ENCODE measurements at places on chromosomes 11 and 22.

DNA sequence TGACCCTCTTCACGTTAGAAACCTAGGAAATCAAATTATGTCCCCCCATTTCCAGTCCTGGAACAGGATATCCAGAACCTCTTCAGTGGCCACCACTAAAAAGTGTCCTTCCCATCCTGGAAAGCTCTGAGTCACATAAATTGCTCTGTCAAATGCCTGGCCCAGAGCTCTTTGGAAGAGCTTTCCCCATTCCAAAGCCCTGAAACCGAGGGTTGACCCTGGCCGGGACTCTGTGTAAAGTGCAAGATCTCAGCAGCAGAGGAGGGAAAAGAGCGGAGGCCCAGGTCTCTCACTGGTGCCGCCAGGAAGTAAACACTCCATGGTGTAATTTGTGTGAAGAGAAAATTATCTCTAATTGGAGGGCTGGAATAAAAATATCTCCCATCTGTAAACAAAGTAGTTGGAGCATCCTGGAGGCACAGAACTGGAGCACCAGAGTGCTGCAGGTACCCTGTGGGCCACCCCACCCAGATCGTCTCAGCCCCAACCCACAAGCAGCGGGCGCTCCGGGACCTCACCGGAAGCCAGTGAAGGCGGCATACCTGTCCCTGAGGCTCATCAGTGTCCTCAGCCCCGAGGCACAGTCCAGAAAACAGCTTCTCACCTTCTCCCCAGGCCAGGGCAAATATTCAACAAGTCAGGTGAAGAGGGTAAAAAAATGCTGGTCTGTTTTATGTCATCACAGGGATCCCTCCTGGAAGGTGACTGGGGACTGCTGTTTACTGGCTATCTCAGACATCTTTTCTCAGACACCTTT is 4.7 kb upstream of the JAM3 start:
- no peak for DNase-seq

GRCh38 chr11:128709402-128709801 is 15.5 kb downstream of the FLI1 start:
- DNase-seq, result no peak

DNA sequence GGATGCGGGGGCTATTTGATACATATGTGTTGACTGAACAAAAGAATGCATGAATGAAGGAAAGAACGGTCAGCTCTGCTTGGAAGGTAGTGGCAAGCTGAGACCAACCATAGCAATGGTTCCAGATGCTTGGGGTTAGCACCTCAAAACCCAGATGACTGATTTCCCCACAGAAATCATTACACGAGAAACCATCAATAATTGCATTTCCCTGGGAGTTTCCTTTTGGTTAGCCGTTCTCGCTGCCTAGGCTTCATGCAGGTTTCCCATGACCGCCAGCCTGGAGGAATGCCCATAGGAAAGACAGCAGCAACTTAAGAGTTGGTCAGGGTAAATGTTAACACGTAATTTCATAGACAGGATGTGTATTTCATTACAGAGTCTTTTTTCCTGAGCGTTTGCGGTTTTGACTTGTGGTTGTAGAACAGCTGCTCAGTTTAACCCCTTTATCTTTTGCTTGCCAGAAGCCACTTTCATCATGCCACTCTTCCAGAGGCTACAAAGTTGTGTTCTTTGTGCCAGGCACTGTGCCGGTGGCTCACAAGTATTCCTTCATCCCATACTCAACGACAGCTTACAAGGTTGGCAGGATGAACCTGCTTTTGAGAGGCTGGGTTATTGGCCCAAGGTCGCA is 2.8 kb downstream of the IL17RA start:
- no peak for DNase-seq

GRCh38 chr11:102047305-102047924 is at the start of gene CFAP300:
CFAP300 (plus strand) TSS chr11:102047437; CDS start chr11:102047471, 34 bp downstream.
- peak; percentile 59 for DNase-seq

DNA sequence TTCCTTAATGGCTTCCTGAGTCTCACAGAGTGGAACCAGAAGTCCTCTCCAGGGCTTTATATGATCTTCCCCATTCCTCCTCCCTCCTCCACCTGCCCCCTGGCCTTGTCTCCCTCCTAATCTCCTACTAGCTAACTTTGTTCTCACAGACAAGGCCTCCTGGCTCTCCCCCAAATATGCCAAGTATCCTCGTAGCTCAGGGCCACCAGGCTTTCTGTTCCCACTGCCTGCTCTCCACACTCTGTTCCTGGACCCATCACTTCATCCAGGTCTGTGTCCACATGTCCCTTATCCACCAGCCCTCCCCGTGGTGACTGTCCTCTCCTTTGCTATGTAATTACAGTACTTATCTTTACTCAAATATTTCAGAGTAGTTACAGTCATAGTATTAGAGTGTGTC is 23.2 kb upstream of the LMO1 start:
- DNase-seq, result no peak

DNA sequence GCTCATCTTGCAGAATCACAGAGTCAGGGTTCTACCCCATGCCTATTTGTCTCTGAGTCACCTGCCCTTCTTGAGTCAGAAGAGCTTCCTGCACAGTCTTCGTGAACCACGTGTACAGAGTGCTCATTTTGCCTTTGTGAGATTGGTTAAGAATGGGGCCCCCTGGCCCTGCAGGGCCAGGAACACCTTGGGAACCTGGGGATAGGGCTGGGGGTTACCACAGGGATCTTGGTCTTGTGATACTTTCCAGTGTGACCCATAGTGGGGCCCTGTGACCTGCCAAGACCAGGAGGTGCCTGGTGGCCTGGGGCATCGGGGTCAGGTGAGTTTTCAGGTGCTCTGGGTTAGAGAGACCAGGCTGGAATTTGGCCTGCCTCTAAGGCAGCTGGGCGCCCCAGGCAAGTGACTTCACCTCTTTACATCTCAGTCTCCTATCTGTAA is 9.4 kb downstream of the TMPRSS13 start:
- no peak for DNase-seq

DNA sequence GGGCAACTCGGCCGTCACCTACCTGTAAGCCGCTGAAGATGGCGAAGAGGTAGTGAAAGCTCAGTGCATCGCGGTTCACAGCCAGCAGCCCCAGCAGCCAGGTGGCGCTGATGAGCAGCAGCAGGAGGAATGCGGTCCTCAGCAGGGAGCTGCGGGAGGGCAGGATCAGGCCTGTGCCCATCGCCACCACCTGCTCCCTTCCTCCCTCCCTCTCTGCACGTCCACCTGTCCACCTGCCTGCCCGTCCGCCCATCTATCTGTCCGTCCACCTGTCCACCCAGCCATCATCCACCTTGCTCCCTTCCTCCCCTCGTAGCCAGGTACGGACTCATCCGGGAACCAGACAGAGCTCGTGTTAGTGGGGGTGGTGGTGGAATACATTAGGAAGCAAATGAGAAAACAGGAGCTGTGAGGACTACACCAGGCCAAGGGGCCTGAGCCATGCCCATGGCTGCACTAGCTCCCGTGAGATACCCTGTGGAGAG is 32.2 kb downstream of the TRMU start:
- DNase-seq, result no peak

- DNase-seq, result no peak
These were observed 20.8 kb downstream of the BID start for GRCh38 chr22:17753401-17753989.

DNA sequence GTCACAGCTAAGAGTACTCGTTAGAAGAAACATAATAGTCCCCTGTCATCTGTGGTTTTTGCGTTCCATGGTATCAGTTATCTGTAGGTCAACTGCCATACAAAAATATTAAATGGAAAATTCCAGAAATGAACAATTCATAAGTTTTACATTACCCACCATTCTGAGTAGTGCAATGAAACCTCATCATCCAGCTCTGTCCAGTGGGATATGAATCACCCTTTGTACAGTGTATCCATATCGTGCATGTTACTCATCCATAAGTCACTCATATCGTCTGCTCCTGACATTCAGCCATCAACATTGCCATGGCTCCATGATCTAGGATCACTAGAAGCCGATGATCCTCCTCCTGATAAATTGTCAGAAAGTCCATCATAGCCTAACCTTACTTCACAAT is 174.9 kb upstream of the C11orf87 start:
- DNase-seq, result no peak

DNA sequence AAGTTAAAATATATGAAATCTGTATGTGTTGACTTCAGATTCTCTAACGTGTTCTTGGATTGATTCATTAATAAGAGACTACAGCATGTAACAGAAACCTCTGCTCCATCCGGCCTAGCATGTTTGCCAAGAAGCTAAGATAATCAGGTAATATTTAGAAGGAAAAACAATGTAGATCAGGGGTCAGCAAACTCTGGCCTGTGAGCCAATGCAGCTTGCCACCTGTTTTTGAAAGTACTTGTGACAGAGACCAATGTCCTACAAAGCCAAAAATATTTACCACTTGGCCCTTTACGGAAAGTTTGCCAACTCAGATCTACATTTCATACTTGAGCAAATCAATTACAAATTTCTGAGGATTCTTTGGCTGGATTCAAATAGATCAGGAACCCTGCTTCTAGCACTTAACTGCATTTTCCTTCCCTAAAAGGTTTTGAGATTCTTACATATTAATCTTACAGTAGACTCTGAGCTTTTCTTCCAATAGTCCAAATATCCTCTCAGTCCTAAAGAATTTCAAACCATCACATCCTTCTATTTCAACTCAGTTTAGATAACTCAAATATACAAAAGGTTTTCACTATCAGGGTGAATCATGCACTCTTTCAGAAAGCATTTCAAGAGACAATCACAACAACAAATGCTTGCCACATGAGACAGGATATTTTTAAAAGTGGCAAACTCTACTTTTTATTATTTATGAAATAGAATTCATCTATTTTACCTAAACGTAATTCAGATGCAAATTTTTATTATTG is 29.5 kb downstream of the APOL5 start:
- no peak for DNase-seq

- DNase-seq, result no peak
These were observed 18.0 kb downstream of the PTDSS2 start for GRCh38 chr11:468036-468435.

DNA sequence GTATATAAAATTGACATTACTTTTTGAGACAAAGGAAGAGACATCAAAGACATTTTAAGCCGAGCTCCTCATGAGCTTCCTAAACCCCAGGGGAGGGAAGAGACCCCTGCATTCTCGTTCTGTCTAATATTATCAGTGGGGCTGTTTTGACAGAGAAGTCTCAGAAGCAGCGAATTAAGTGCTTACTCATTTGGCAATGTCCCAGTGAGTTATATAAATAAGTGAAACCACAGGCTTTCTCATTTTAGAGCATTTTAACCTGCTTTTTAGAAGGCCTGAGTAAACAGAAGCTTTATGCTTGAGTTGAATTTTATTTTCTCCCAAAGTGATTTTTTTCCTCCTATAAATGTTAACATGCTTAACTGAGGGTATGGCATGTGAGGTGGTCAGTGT is 23.2 kb upstream of the C1QTNF4 start:
- DNase-seq, result peak; percentile 28

GRCh38 chr11:18309691-18310090 is 12.2 kb downstream of the HPS5 start:
- DNase-seq, result no peak

- peak; percentile 62 for DNase-seq
These were observed 13.0 kb upstream of the MYEOV start for GRCh38 chr11:69280994-69281393.

DNA sequence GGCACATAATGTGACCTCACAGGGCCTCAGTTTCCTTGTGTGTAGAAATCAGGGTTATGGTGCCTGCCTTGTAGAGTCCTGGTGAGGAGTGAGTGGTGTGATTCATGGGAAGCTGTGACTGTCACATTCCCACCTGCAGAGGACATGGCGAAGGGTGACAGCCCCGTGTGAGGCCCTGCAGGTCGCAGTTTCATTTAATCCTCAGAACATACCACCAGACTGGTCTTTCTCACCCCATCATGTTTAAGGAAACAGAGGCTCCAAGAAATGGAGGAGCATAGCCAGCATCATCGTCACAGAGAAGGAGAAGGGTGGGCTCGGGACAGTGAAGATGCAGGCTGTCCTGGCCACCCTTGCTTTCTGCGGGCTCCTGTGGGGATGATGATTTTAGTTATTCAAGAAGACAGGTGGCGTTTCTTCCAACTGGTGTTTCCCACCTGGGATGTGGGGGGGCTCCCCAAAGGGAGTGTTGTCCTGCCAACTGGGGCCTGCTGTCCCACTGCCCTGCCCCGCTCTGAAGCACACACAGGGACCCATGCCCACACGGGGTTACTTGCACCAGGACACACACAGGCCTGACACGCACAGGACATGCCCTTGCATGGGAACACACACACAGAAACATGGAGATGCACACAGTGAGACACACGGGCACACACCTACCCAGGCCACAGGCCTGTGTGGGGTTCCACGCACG is 100.2 kb downstream of the BCR start:
- no peak for DNase-seq

GRCh38 chr11:729492-730074 is 17.7 kb upstream of the TALDO1 start:
- DNase-seq, result no peak

GRCh38 chr11:41449483-41450050 is 9.9 kb downstream of the LRRC4C start:
- no peak for DNase-seq

DNA sequence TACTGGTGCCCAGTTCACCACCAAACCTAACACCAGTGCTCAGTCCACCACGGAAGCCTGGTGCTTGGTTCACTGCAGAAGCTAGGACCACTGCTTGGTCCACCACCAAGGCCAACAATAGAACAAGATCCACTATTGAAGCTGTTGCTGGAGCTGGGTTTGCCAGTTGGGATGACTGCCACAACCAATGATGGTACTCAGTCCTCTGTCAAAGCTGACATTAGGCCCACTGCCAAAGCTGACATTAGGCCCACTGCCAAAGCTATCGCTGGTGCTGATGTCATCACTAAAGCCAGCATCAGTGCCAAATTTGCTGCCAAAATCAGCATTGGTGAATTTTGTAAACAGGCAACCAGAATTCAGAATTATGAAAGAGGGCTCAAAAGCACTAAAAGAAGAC is 1850.2 kb upstream of the RAG2 start:
- no peak for DNase-seq

DNA sequence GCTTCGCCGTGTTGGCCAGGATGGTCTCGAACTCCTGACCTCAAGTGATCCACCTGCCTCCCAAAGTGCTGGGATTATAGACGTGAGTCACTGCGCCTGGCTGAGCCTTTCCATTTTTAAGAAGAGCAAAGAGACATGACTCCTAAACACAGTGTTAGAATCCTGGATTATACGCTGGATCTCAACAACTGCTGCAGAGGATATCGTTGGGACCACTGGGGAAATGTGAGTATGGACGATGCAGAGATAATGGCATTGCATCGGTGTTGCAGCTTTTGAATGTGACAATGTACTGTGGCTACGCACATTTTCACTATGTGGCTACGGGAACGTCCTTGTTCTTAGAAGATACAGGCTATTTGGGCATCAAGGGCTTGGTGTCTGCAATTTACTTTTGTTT is 6.2 kb downstream of the MRGPRF start:
- DNase-seq, result no peak

- no peak for DNase-seq
These were observed 62.5 kb downstream of the FEZ1 start for GRCh38 chr11:125433454-125434121.

DNA sequence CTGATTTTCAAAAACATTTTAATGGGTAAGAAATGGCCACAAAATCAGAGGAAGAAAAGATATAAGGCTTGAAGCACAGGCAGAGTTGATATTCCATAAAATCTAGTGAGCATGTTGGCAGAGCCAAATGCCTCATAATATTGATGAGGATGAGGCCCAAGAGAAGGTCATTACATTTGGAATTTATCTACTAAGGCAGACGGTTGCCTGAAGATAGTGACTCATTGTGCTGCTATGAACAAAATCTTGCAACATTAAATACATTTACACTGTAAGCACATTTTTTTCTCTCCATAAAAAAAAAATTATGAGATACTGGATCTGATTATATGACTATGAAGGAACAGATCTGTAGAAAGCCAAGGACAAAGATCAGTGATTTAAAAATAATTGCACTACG is 881.4 kb upstream of the CHORDC1 start:
- no peak for DNase-seq

GRCh38 chr22:19180234-19180633 is 1.7 kb upstream of the SLC25A1 start:
- DNase-seq, result no peak
